ENCODE measurements at places on chromosomes 5 and 9. TPM values are rescaled to one million over a fixed set of nuclear protein-coding genes. Genes with fewer than 3 reads are reported as not detected.

PITX1 gene
- not detected for total RNA-seq

MYOZ3 gene
- total RNA-seq, result 13.8 TPM

PTGS1 gene
- total RNA-seq, result 1.3 TPM

- H3K27ac ChIP-seq, result no peak overlapping the region
- no peaks in the 10 kb centered on the region for H3K36me3 ChIP-seq
- H3K4me1 ChIP-seq, result peaks cover 31% of the 10 kb centered on the region
- DNase-seq, result peak; percentile 69
These were observed 158.1 kb downstream of the C9orf152 start for GRCh38 chr9:110049699-110050450.

DNA sequence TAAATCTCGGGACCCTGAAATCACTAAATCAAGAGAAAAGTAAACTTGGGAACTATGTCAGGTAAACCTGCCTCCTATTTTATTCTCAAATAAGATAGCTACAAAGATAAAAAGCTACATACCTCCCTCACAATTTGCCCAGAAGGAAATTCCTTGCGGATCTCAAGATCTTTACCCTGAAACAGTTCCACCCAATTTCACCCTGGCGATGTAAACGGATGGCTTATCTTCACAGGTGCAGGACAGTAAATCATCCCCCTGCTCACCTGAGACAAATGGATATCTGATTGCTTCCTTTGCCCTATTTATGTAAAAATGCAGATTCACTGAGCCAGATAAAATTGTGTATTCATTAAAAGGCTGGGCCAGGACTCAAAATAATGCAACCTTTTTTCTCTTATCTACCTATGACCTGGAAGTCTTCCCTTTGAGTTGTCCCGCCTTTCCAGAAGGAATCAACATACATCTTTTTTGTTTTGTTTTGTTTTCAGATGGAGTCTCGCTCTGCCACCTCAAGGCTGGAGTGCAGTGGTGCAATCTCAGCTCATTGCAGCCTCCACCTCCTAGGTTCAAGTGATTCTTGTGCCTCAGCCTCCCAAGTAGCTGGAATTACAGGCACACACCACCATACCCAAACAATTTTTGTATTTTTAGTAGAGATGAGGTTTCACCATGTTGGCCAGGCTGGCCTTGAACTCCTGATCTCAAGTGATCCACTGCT is 13.8 kb downstream of the TMEM267 start:
- no peaks in the 10 kb centered on the region for H3K27me3 ChIP-seq
- H3K36me3 ChIP-seq, result peaks cover 4% of the 10 kb centered on the region
- peak; percentile 10 for DNase-seq
- no peak overlapping the region for H3K27ac ChIP-seq
- H3K4me3 ChIP-seq, result no peak overlapping the region
- no peaks in the 10 kb centered on the region for H3K4me1 ChIP-seq

DNA sequence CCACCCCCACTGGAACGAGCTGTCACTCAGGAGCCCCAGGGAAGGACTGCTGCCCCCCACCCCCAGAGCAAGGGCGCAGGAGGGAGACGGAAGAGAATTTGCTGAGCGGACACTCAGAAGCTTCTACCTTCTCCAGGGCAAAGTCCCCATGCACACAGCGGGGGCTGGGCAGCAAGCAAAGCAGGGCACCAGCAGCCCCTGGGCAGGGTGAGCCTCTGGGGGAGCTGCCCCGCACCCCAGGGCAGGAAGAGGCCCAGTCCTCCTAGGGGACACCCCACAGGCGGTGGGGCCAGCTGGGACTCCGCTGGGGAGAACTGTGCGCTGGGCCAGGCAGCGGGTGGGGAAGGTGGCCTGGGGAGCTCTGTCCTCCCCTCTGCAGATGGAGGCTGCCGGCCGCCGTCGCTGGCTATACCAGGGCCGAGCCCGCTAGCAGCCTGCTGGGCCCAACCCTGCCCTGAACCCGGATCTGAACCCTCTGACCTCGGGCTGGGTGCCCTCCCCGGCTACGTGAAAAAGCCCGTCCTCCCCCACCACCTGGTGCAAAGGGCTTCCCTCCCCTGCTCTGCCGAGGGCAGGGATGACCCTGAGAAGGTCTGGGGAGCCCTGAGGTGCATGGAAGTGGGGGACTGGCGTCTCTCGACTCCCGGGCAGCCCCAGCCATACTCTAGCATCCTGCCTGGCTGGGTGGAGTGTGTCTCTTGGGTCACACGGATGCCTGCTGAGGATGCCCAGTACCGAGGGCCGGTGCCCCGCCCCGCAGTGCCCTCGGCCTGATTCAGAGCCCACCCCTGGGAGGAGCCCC is 597 bp upstream of the SLC34A3 start:
- no peak overlapping the region for H3K4me3 ChIP-seq
- no peak overlapping the region for H3K27ac ChIP-seq
- H3K36me3 ChIP-seq, result no peaks in the 10 kb centered on the region
- no peaks in the 10 kb centered on the region for H3K4me1 ChIP-seq
- DNase-seq, result no peak

- no peak for DNase-seq
- no peaks in the 10 kb centered on the region for H3K36me3 ChIP-seq
- no peaks in the 10 kb centered on the region for H3K4me1 ChIP-seq
- H3K4me3 ChIP-seq, result no peak overlapping the region
- no peak overlapping the region for H3K27ac ChIP-seq
These were observed 447.2 kb upstream of the MEF2C start for GRCh38 chr5:89330140-89330539.
